ENCODE measurements at places on chromosomes 11 and 22.
A peak's percentile ranks its signal among the peaks of the same experiment; 100 is the strongest.

DNA sequence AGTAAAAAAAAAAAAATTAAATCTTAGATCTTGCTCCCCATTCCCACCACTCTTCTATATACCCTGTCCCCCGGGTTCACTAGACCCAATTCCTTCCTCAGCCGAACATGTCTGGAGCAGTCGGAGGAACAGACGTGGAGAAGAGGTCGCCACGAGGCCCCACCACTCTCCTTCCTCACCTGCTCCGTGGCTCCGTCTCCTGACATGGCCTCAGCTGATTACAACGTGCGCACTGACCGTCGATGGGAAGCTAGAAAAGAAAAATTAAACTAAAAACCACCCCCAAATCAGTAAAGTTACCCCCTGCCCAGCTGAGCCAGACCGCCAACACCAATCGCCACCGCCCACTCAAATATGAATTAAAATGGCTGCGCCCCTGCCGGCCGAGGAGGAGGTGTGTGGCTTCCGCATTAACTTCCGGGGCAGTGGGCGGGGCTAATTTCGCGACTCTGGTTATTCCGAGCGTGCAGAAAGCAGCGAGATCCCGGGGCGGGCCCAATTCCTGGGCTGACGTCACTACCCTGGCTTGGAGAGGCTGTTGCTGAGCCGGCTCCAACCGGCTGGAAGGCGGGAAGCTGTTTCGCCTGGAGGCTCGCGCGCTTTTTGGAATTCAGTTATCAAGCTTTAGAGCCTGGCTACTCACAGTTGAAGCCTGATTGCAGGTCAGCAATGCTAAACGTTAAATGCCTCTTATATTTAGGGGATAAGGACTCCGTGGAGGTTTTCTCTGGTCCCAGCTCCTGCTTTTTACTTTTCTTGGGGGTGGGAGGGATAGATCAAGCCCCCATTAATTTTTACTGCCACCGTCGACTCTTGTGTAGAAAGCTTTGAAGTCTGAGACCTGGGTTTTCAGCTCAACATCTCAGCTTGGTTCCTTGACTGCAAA lies at the start of gene CSTF3:
TSS of gene CSTF3 (minus strand) at position 361 of the 886 bp plus-strand sequence. CDS start at position 206, 155 bp downstream.
- DNase-seq: peak; percentile 99

DNA sequence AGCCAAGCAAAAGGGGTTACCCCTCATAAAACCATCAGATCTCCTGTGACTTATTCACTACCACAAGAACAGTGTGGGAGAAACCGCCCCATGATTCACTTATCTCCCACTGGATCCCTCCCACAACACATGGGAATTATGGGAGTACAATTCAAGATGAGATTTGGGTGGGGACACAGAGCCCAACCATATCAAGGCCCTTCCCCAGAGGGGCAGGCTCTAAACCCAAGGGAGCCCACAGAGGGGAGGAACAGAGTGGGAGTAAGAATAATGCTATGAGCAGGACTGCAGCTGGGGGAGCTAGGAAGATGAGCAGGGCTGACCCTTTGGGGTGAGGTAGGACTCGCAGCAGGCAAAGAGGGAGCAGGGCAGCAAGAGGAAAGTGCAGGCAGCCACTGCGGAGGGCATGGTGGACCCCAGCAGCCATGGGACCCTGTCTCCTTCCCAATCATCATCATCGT lies 59.3 kb downstream of the CD82 start:
- DNase-seq: no peak

GRCh38 chr11:73152861-73153483 lies 10.9 kb upstream of the FCHSD2 start:
- DNase-seq: no peak

GRCh38 chr22:37278261-37278660 lies 4.0 kb upstream of the CYTH4 start:
- DNase-seq: no peak

DNA sequence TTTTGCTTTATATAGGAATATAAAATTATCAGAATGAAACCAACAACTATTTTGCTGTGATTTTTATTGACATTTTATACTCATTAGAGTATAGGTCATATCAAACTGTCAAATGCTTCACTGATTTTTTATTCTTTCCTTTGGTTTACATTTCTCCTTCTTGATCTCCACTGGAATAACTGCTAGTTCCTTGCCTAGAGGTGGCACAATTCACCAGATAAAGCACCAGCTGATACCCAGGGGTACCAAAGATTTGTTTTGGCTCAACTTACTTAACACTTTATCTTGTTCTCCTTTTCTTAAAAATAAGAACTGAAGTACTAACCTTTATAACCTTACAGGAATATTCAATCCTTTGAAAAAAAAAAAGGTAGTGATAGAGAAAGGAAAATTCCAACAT lies 725.1 kb upstream of the CHORDC1 start:
- no peak for DNase-seq

DNA sequence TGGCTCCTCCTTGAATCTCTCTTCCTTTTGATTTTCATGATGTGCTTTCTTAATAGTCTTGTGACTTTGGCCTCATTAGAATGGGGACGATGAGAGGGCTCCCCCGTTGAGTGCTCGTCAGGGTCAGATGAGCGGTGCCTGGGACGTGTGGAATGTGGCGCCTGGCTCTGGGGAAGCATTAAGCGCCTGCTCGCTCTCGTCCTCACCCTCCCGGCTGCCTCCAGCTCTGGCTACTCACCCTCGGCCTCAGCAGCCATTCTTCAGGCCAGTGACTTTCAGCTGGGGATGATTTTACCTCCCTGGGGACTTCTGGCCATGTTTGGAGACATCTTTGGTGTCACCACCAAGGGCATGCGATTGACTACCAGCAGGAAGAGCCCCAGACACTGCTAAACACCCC lies 69.7 kb downstream of the RPS6KA4 start:
- DNase-seq: no peak
